Hematopoietic multipotent progenitor cell treated with erythropoietin and hydrocortisone succinate and interleukin-3 and kit ligand, for 8 days (in vitro differentiated cells): ENCODE measurements at places on chromosomes 2 and 18.
A peak's percentile ranks its signal among the peaks of the same experiment; 100 is the strongest.

GRCh38 chr18:77671456-77672167 is 422.0 kb downstream of the GALR1 start:
- DNase-seq = no peak

- DNase-seq = no peak
These were observed 110.6 kb downstream of the MSTN start for GRCh38 chr2:189951791-189952535.

- DNase-seq = no peak
These were observed 75.6 kb downstream of the MOB4 start for GRCh38 chr2:197591339-197592072.

DNA sequence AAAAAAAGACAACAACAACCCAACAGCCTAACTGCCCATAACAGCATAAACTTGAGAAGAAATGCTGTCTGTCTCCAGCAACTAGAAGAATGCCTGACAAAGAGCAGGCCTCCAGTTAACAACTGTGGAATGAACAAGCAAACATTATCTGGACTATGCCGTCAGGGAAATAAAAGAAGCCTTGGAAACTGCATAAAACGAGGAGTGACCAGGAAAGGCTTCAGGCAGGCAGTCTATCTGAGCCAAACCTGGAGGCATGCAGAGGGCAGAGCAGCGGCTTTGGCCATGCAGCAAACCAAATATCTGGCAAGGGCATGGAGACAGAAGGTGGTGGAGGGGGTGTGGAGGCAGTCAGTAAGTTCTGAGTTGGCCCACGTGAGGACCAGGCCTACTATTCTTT is 11.1 kb downstream of the HES6 start:
- DNase-seq = no peak

GRCh38 chr18:9068346-9068745 is 34.2 kb upstream of the NDUFV2 start:
- no peak for DNase-seq

DNA sequence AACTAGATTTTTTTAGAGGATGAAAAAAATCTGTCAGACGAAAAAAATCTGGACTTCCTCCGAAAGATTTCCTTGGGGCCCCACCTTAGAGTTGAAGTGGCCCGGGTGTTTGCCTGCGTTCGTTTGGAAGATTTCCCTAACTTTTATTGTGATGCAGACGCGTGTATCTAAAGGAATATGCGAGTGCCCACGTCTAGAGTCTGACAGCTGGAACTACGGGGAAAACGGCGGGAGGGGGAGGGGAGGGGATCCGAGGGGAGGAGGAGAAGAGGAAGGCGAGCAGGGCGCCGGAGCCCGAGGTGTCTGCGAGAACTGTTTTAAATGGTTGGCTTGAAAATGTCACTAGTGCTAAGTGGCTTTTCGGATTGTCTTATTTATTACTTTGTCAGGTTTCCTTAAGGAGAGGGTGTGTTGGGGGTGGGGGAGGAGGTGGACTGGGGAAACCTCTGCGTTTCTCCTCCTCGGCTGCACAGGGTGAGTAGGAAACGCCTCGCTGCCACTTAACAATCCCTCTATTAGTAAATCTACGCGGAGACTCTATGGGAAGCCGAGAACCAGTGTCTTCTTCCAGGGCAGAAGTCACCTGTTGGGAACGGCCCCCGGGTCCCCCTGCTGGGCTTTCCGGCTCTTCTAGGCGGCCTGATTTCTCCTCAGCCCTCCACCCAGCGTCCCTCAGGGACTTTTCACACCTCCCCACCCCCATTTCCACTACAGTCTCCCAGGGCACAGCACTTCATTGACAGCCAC is 2.4 kb upstream of the SP9 start:
- DNase-seq = no peak

GRCh38 chr2:151297882-151298281 is 8.4 kb upstream of the NMI start:
- DNase-seq = peak; percentile 19

DNA sequence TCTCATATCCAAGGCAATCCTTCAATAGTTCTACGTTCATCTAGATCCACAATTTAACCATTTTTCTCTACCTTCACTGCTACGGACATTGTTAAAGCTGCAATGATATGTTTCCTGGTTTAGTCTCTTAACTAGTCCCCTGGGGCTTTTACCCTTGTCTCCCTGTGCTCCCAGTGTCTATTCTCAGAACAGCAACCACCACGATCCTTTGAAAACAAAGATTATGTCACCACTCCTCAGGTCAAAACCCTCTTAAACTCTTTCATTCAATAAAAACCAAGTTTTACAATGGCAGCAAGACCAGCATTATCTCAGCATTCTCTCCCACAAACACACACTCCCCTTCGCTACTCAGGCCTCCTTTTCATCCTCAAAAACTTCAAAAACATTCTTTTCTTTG is 298.2 kb upstream of the CHST9 start:
- no peak for DNase-seq

GRCh38 chr2:141508806-141509595 is 621.8 kb downstream of the LRP1B start:
- DNase-seq = no peak

- no peak for DNase-seq
These were observed 49.9 kb upstream of the PNPT1 start for GRCh38 chr2:55743583-55743982.

- no peak for DNase-seq
These were observed 249.9 kb downstream of the DYSF start for GRCh38 chr2:71702971-71703898.

DNA sequence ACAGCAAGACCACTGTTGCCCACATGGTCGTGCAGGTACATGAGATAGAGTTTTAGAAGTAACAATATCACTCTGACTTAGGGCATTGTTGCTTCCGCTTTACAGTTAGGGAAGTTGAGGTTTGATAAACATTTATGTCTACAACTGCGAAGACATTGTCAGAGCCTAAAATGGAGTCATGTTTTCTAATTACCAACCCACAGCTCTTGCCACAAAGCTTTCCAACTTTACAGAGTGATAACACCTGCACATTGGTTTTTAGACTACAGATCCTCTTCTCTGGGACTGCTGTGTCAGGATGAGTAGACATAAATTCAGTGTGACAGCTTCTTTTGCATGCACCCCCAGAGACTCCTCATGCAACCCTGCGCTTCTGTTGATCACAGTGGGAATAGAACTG is 119.0 kb downstream of the FEZ2 start:
- peak; percentile 46 for DNase-seq

- no peak for DNase-seq
These were observed 85.3 kb downstream of the CAPN13 start for GRCh38 chr2:30721668-30722647.

DNA sequence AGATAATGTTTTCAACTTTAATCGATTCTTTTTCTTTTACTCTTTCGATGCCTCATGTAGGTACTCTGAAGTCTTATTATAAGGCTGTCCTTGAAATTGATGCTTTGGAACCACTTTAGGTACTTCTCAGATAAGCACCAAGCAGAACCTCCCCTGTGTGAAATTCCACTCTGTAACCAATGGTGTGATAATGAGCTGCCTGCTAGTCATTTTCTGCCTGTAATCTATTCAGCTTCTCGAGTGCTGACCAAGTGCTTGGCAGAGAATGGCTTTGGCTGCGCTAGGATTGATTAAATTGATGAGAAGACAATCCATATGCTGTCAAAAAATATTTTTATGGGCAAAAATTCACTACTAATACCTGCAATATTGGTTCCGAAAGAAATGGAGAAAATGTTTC is 132.1 kb upstream of the STON1 start:
- peak; percentile 23 for DNase-seq

- no peak for DNase-seq
These were observed 232.3 kb downstream of the HAUS1 start for GRCh38 chr18:46336278-46337111.

DNA sequence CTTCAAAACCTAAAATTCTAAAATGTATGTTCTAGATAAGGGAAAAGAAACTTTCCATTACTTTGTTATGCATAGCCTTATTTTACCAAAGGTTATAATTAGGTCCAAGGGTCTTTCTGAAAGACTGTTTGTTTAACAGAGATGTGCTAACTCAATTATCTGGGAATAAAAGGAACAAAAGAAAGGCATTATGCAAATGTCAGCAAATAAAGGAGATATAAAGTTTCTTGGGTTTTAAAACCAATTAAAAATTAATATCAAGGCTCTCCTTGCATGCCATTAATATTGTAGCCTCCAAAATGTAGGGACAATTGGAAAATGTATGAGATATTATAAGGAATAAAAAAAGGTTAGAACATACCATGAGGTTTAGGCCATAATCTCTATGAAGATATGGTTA is 87.8 kb upstream of the DOCK10 start:
- DNase-seq = no peak

DNA sequence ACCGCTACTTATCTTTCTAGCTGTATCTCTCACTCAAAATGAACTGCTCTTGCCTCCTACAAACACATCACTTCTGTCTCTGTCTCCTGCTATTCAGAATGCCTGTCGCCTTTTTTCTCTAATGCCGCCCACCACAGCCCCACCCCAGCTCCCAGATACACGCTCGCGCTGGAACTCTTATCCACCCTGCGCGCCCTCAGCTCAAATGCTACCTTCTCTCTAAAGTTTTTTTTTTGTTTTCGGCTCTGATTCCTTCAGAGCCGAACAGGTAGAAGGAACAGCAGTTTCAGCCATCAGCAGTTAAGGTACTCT is 3.9 kb upstream of the SOS1 start:
- DNase-seq = no peak

DNA sequence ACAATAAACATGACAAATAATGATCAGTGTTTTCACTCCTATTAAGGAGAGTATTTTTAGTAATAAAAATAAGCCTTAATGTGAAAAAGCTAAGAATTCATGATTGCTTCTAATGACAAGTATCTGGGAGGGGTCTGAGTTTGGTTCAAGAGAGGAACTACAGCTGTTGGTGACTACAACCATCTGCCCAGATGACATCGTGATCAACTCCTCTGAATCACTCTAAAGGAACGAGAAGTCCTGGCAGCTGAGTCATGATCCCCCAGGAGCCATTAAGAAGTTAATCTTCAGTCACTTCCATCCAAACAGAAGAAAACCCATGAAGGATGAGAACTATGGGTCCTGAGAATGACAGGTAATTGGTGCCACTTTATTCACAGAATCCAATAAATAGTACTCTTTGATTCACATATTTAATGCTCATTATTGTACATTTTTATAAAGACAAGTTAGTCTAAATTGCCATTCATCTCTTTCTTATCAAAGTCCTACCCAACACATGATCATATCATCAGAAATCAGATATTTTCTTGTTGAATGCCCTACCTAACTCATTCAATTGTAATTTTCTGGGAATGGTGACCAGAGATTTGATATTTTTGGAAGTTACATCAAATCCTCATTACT is 6.8 kb downstream of the TFPI start:
- peak; percentile 72 for DNase-seq
